Skeletal muscle cell (primary cell): ENCODE measurements at places on chromosomes 13 and 19.

DNA sequence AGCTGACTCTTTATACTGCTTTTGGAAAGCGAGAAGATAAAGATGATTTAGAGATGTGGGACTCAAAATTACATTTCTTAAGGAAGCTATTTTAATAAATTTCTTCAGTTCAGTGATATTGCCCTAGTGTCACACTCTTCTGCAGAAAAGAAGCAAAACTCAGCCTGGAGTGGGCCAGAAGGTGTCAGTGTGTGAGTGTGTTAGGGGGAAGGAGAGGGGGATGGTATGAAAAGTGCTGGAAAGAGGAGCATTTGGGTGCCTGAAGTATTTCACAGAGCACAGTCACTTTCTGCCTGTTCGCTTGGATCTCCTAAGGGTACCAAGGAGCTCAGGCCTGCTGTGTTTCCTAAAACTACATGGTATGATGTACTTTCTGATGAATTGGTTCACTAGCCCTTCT lies 84.5 kb upstream of the FRY start:
- no peak for DNase-seq

- no peak for DNase-seq
Measured at GRCh38 chr13:29160862-29161261, 340.7 kb downstream of the MTUS2 start.

DNA sequence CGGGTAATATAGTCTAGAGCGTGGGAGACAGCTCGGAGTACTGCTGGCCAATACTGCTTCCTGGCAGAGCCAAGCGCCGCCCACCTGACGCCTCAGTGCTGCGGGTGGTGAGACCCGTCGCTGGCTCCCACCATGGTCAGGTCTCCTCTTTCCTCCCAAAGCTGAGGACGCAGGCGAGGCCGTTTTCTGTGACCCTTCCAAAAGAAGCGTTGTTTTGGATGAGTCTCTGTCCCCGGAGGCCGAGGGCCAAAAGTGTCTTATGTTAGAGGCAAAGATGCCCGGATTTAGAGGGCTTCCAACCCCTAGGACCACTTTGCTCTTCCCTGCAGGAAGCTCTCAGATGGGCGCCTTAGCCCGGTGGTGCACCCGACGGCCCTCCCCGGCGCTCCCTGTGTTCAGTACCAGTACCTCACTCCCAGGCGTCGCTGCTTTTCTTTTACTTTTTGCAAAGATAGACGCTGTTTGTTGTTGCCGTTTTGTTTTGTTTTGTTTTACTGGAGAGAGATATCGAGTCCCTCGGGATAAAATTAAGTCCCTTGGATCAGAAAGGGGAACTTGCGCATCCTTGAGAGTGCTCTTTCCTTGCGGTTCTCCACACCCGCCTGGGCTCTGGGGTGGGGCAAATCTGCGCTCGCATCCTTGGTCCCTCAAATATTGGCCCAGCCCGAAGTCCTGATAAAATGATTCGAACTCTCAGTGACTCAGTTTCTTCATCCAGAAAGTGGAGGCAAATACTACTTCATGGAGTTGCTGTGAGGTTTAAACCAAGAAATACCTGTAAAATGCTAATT lies 7.0 kb downstream of the PDX1 start:
- DNase-seq = no peak

- DNase-seq = no peak
Measured at GRCh38 chr13:47813718-47814117, 187.4 kb downstream of the SUCLA2 start.

GRCh38 chr19:21838646-21839045 lies 2.7 kb upstream of the ZNF43 start:
- no peak for DNase-seq

- DNase-seq = no peak
Measured at GRCh38 chr19:6478815-6479214, 2.8 kb downstream of the DENND1C start.

DNA sequence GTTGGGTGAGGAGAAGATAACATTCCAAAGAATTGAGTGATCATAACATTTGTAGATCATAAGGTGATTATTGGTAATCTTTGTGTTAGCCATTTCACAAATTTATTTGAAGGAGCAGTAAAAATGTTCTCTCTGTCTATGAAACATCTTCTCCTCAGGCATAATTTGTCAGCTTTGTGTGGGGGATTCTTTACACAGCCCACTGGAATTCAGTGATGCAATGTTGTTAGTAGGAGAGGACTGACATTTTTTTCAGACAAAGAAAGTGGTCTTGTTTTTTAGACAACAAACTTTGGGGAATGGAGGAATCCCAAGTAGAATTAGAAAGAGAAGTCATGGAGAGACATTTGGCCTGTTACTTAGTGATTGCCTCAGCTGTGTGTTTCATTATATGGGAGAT lies 100.3 kb downstream of the ITGBL1 start:
- DNase-seq = peak; percentile 78

DNA sequence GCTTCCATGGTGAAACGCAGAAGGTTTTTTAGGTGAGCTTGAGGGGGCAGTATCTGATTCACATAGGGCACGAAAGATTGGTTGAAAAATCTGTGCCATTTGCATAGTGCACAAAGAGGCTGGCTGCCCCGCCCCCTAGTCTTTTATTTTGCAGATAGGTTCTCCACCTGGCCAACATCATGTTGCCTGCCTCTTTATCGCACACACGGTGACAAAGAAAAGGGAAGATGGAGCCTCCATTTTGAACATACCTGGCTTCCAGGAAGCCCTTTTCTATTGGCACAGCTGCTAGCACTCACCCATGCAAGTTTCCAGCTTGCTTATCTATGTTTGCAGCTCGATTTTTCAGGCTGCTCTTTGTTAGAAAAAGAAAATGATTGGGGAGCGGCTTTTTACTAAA lies 316.2 kb upstream of the KLHL1 start:
- DNase-seq = no peak

GRCh38 chr19:8577247-8577646 lies at the start of gene MYO1F:
Gene MYO1F, minus strand, starts transcription at chr19:8577442. Its CDS starts 133 bp downstream, at chr19:8577309.
- DNase-seq = no peak

DNA sequence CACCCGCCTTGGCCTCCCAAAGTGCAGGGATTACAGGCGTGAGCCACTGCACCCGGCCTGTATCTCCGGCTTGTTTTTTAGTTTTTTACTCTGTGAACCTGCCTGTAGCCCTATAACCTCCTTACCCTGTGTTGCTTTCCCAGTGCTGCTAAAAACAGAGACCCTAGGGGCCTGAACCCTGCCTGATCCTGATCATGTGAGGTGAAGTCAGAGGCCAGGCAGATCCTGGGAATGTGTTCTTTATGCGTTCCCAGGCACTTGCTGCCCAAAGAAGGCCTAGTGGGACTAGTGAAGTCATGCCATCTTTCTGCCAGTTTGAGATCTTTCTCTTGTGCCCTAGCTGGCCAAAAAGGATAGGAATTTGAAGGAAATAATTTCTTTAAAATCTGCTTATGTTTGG lies 4.6 kb downstream of the UBA2 start:
- no peak for DNase-seq
